ENCODE measurements at places on chromosomes 2 and 18.

DNA sequence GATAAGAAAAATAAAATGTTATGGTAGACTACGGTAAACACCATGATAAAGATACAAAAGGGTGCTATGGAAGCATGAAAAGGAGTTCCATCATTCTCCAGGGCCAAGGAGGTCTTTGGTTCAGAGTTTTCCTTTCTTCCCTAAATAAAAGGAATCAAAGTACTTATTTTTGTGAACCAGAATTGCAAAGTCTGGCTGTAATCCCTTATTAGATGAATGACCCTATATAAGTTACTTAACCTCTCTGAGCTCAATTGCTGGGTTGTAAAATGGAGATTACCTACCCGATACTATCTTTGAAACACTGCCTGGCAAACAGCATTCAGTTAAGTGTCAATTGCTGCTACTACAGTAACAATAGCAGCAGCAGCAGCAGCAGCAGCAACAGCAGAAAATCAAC, 90.0 kb downstream of the C2orf74 start:
- no peak for DNase-seq

- no peak for DNase-seq
These were observed 42.4 kb upstream of the C1GALT1C1L start for GRCh38 chr2:43718530-43719124.

- no peak for DNase-seq
These were observed 15.0 kb upstream of the OTOF start for GRCh38 chr2:26492749-26493515.

- DNase-seq, result no peak
These were observed 212.2 kb downstream of the TRIB2 start for GRCh38 chr2:12928775-12929401.

DNA sequence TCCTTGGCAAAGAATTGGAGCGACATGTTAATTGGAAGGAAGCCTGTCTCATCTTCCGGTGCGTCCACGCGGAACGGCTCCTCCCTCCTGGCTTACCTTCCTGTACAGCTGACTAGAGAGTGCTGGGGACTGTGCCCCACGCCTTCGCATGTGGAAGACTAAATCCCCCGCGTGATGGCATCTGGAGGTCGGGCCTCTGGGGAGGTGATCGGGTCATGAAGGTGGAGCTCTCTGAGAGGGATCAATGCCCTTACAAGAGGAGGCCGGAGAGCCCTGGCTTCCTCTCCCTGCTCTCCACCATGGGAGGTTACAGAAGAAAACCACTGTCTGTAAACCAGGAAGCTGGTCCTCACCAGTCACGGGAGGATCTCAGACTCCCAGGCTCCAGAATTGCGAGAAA, 104.1 kb upstream of the OTOS start:
- no peak for DNase-seq

GRCh38 chr2:48723129-48723528, 32.4 kb downstream of the LHCGR start:
- no peak for DNase-seq

- no peak for DNase-seq
These were observed 263.1 kb upstream of the ID2 start for GRCh38 chr2:8418721-8419120.

- DNase-seq, result no peak
These were observed 96.2 kb upstream of the CTDP1 start for GRCh38 chr18:79583426-79583825.

GRCh38 chr18:56028514-56028913, 440.5 kb upstream of the TCF4 start:
- DNase-seq, result no peak

GRCh38 chr2:216160786-216161185, 51.6 kb downstream of the XRCC5 start:
- no peak for DNase-seq

DNA sequence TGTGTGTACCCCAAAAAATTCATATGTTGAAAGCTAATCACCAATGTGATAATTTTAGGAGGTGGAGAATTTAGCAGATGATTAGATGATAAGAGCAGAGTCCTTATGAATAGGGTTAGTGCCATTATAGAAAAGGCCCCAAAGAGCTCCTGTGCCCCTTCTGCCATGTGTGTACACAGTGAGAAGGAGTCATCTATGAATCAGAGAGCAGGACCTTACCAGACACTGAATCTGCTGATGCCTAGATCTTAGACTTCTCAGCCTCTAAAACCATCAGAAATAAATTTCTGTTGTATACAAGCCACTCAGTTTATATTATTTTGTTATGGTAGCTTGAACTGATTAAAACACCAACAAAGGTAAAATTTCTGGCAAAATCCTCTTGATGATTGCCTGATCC, 560.0 kb upstream of the CDH2 start:
- DNase-seq, result no peak

- DNase-seq, result no peak
These were observed 522.3 kb downstream of the SOX11 start for GRCh38 chr2:6214471-6214870.

DNA sequence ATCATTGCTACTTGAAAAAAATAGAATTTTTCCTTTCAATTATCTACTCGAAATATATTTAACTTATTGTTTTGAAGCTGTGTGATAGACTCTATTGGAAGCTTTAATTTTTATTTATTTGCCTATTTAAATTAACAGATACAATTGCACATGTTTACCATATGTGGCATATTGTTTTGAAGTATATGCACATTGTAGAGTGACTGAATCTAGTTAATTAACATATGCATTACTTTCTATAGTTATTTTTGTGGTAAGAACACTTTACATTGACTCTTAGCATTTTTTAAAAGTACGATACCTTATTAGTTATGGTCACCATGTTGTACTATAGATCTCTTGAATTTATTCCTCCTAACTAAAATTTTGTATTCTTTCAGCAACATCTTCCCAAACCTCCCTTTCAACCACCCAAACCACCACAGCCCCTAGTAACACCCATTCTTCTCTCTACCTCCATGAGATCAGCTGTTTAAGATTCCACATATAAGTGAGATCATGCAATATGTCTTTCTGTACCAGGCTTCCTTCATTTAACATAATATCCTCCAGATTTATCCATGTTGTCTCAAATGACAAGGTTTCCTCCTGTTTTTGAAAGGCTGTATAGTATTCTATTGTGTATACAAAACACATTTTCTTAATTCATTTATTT, 58.5 kb upstream of the SPHKAP start:
- DNase-seq, result no peak

DNA sequence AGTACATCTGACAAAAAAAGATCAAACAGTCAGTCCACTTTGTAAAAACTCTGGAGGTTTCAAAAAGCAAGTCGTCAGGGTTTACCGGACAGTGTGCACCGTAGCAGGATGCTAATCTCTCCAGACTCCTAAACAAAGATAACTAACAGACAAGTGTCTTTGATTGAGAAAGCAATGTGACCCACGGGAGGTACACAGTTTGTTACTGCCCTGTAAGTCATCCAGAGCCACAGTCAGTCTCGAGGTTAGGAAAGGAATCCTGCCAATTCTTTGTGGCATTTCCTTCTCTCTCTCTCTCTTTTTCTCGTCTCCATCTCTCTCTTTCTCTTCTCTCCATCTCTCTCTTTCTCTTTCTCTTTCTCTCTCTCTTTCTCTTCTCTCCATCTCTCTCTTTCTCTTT, 42.8 kb downstream of the LRRTM4 start:
- no peak for DNase-seq

- DNase-seq, result no peak
These were observed 238.6 kb upstream of the SLC8A1 start for GRCh38 chr2:40690525-40690924.

DNA sequence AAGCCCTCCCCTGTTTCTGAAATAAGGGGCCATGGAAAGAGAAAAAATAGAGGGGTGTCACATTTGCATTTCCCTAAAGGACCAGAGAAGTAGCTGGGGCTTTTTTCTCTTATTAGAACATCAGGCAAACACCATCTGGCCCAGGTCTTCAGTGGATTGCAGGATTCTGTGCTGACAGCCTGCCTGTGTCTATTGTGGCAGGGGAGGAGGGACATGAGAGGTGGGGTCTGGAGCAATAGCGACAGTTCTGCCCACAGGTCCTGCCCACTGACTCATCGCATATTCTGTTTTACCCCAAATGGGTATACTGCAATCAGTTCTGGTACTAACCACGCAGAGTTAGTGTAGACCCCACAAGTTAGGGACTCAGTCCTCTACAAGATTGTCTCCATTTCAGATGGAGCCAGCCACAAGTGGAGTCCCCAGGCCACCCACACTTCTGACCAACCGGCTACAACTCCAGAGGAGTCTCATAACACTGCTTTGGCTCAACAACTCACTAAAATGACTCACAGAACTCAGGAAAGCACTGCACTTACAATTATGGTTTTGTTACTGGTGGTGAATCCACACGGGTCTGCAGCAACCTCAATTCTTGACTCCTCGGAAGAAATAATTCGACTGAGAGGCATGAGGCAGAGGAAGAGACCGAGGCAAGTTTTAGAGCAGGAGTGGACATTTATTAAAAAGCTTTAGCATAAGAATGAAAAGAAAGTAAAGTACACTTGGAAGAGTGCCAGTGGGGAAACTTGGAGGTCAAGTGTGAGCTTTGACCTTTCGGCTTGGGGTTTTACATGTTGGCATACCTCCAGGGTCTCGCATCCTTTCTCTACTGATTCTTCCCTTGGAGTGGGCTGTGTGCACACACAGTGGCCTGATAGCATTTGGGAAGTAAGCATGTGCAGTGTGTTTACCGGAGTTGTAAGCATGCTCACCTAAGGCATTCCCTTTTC, 146.4 kb upstream of the SPATS2L start:
- DNase-seq, result no peak

DNA sequence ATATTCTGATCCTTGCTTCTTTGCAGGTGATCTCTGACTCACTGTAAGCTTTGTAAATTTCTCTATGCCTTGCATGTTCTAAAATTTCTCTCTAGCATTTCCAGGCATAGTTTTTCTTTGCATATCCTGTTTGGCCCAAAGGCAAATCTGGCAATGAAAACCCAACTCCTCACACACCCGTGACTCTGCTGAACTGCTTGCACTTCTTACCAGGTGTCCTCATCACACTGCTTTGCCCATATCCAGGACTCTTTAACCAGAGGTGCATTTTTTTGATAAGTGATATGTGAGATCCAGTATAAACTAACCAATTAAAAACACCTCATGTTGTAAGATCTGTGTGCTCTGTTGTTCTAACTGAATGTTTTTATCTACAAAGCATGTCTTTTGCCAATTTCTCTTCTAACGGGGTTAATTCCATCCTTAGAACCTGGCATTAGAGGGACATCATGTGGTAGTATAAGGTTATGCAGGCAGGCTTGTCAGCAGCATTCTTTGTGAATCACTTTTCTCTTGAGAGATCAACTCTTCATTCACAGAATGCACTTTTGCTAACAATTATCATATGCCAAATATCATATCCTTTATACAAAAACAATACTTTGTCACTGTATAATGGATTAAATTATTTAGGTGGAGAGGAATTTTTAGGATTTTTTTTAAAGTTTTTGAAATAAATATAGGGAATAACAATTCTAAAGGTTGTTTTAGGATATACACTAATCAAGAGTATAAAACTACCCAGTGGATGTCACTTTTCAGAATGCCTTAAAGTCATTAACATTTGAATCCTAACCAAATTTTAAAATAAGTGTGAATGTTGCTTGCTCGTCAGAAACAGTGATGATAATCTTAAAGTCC, 20.8 kb upstream of the TMX3 start:
- DNase-seq, result no peak

GRCh38 chr2:85447222-85447585, 28.7 kb downstream of the SH2D6 start:
- no peak for DNase-seq

DNA sequence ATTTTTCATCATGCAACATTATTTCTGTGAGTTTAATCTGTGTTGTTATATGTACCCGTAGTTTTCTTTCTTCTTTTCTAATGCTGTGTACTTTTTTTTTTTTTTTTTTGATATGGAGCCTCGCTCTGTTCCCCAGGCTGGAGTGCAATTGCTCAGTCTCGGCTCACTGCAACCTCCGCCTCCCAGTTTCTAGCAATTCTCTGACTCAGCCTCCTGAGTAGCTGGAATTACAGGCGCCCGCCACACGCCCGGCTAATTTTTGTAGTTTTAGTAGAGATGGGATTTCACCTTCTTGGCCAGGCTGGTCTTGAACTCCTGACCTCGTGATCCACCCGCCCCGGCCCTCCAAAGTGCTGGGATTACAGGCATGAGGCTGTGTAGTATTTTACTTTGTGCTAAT, 155.4 kb downstream of the GALR1 start:
- no peak for DNase-seq

GRCh38 chr2:47303341-47304148, 99.4 kb upstream of the MSH2 start:
- DNase-seq, result no peak

DNA sequence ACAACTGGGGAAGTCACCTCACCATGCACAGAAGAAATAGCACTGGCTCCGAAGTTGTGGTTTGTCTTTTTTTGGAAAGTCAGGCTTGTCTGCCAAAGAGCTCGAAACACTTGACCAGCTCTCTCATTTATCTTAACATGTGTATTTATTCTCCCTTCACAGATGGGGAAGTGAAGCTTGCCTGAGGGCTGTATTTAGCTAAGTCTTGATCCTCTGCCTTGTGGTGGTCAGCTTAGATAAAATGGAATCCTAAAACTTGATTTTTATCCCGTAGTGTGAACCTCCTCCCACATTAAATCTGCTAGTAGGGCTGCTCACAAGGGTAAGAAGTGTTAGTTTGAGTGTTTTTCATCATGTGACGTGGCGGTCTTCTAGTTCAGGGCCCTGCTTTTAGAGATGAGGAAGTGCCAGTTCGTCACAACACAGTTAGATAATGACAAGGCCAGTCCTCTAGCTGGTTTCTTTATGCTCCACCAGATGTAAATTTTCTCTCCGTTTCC, 89.7 kb downstream of the TMEM247 start:
- DNase-seq, result no peak

- no peak for DNase-seq
These were observed 55.4 kb upstream of the RMP24 start for GRCh38 chr18:35917043-35917442.

GRCh38 chr2:121640380-121641316, 8.6 kb downstream of the CLASP1 start:
- DNase-seq, result peak; percentile 32

DNA sequence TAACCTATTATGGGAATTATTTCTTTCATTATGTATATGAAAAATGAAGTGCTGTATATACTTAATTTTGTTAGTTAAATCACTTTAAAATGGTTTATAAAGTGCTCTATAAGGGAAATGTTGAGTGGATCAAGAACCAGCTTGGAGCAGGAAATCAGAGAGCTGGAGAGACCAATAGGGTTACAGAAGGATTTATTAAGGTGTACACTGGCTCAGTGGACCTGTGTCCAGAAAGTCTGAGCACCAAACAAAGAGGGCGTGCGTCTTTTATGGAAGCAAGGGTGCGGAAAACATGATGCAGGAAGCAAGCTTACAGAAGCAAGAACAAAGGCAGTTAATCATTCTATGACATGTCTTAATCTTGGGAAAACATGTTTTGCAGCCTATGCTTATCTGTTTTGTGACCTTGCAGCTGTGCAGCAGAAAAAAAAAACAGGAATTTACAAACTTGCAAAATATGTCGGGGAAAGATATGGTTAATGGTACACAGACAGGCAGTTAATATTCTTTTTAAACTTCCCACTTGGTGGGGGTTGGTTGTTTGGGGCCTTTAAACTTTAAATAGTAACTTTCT, 65.2 kb upstream of the SLC35G4 start:
- peak; percentile 8 for DNase-seq

- DNase-seq, result no peak
These were observed 266 bp downstream of the KDM3A start for GRCh38 chr2:86441392-86441881.
